ENCODE measurements at places on chromosomes 1 and 21.

DNA sequence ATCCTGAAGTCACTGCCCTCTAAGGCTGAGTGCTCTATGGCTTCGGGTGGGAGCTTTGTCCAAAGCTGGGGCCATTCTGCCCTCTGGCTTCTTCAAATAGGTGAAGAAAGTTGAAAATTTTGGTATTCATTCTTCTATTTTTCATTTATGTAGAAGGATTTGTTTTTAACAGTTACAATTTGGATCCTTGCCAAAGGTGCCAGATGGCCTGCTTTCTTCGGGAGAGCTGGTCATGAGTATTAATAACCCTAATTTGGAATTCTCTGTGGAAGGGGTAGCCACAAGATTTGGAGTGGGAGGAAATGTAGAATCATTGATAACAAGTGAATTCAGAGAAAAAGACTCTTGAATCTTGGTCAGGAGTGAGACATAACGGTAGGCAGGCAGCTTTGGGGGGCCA, 370.4 kb upstream of the ST6GALNAC5 start:
- peak; percentile 26 for DNase-seq

DNA sequence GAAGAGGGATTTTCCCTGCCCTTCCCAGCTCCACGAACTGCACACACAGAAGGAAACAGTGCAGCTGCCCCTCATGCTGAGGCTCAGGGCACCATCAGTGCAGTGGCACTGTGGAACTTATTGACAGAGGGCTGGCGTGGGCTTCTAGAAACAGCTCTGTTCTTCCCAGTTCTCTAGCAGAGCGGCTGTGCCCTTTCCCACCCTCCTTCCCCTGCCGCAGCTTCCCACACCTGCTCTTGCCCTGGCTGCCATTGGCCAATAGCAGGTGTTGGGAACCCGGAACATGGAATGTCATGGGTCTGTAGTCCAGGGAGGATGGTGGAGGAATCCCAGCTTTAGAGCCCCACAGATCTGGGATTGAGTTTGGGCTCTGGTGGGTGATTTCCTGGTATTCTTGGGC, 343.8 kb downstream of the RPS6KC1 start:
- no peak for DNase-seq

DNA sequence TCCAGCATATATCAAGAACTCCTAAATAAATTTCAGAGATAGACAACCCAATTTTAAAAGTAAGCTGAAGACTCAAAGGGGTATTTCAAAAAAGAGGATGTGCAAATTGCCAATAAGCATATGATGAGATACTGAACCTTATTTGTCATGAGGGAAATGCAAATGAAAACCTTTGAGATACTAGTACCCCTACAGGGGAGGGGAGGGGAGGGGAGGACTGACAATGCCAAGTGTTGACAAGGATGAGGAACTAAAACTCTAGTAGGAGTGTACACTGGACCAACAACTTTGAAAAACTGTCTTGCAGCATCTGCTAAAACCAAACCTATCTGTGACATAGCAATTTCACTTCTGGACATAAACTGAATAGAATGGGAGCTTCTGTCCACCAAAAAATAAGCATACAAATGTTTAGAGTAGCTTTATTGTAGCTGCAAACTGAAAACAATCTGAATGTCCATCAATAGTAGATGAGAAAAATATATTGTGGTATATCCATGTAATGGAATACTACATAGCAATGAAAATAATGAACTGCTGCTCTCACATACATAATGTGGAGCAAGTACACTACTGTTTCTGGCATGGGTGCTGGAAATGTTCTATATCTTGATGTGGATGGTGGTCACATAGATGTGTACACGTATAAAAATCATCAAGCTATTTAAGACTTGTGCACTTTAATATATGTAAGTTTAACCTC, 57.2 kb downstream of the CDK18 start:
- DNase-seq: no peak

GRCh38 chr21:27570306-27570868, 603.5 kb upstream of the ADAMTS5 start:
- DNase-seq: peak; percentile 97

DNA sequence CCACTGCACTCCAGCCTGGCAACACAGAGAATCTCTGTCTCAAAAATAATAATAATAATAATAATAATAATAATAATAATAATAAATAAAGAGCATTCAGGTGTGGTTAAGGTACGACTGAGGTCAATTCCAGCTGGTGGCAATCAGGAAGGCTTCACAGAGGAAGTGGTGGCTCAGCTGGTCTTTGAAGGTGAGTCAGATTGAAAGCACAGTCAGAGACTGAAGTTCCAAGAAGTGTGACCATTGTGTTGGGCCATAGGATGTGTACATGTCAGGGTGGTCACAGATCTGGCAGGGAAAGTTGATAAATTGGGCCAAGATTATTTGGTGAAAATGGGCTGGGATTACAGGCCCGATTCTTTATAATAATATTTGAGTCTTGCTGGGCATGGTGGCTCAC, 31.0 kb upstream of the MED18 start:
- no peak for DNase-seq

GRCh38 chr1:43232482-43232881, 37.3 kb upstream of the TMEM125 start:
- DNase-seq: peak; percentile 24

DNA sequence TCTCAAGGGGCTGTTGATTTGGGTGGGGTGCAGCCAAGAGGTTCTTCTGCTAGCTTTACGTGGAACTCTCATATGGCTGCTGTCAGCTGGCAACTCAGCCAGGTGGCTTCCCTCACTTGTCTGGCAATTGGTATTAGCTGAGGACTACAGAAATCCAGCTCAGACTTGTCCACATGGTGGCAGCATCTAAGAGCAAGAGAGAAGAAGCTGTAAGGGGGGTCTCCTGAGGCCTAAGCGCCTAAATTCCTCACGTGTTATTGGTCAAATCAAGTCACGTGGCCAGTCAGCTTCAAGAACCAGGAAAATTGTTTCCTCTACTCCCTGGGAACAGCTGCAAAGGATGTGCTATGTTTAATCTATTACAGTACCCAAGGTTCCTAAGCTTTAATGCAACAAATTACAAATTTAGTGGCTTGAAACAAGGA, 4.2 kb upstream of the DYRK3 start:
- peak; percentile 80 for DNase-seq

GRCh38 chr1:61079296-61079897, 3.0 kb upstream of the NFIA start:
- DNase-seq: no peak

- DNase-seq: peak; percentile 94
Measured at GRCh38 chr1:1858382-1859086, 32.4 kb downstream of the GNB1 start.

- DNase-seq: peak; percentile 42
Measured at GRCh38 chr1:15620155-15620545, 2.9 kb downstream of the DDI2 start.

GRCh38 chr1:150183061-150183460, 33.3 kb downstream of the PLEKHO1 start:
- no peak for DNase-seq

GRCh38 chr21:37530901-37531351, 164.4 kb downstream of the DYRK1A start:
- no peak for DNase-seq

- DNase-seq: no peak
Measured at GRCh38 chr1:228911225-228912210, 176.2 kb downstream of the RHOU start.

DNA sequence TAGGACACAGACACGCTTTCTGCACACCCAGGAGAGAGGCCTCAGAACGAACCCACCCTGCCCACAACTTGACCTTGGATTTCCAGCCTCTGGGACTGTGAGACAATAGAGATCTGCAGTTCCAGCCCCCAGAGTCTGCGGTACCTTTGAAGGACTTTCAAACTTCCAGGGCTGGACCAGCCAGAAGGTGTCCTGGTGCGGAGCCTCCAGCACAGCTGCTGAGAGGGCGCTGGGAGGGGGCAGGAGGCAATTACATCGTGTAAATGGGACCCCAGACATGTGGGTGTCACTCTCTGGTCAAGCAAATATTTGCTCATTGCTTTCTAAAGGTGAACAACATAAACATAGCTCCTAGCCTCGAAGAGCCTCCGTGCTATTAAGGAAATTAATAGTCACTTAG, 58.7 kb upstream of the ACTRT2 start:
- DNase-seq: no peak

DNA sequence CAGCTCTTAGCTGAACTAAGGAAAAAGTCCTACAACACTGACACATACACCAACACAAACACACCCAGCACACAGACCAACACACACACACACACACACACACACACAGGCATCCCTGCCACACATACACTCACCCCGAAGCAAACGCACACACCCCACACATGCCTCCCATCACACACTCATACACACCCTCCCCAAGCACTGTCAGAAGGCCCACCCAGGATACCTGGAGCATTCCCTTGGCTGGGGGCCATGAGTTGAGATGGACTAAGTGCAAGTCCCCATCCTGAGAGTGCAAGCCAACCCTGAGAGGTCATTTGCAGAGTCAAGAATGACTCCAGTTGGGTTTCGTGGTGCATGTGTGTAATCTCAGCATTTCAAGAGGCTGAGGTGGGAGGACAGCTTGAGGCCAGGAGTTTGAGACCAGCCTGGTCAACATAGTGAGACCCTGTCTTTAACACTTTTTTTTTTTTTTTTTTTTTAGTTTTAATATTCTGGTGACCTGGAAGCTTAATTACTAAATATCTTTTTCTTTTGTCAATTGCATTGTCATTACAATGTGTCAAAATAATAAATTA, 117.3 kb downstream of the RHOU start:
- DNase-seq: no peak

DNA sequence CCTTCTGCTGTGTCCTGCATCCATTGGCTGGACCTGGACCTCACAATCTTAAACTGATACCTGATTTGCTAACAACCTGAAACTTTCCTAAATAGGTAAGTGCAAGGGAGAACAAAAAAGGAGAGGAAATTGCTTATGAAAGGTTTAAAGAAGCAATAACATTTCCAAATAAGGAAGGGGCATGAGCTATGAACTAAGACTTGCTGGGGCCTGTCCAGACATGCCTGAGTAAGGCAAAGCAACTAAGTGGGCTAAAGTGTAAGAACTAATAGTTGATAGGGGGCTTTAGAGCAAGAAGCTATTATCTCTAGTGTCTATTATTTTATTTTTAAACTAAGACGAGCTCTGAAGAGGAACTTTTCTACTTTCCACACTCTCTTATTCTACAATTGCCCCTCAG, 11.6 kb downstream of the JMJD4 start:
- no peak for DNase-seq

DNA sequence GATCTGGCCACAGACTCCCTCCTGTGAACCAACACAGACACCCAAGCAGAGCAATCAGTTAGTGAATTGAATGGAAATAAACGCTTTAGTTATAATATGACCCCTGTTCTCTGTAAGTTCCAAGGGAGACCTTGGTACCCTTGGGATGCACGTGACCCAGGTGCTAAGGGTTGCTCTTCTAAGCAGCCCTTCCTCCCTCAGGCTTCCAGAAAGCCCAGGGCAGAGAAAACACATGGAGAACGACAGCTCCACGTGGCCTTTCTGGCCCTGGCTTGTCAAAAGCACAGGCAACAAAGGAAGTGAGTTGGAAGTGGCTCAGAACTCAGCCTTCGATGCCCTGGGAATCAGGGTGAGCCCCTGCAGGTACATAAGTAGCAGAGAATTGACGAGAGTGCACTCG, 57.4 kb downstream of the LACTBL1 start:
- DNase-seq: no peak

DNA sequence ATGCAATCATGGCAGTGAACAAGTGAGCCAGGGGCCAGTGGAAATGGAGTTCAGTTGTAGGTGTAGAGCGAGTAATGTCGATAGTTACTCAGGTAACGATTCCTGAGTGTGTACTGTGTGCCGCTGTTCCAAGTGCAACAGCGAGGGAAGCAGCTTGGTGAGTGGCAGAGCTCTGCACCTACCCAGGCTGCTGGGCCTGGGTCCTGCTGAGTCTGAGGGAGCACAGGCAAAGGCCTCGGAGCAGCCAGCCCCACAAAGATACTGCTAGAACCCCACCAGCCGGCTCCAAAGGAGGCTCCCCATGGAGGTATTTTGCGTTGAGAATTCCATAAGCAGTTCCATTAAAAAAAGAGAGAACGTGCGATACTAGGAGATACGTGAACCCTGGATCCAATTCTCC, 23.2 kb downstream of the PARP1 start:
- no peak for DNase-seq

GRCh38 chr21:33383056-33383888, 19.9 kb upstream of the IFNGR2 start:
- DNase-seq: peak; percentile 92

DNA sequence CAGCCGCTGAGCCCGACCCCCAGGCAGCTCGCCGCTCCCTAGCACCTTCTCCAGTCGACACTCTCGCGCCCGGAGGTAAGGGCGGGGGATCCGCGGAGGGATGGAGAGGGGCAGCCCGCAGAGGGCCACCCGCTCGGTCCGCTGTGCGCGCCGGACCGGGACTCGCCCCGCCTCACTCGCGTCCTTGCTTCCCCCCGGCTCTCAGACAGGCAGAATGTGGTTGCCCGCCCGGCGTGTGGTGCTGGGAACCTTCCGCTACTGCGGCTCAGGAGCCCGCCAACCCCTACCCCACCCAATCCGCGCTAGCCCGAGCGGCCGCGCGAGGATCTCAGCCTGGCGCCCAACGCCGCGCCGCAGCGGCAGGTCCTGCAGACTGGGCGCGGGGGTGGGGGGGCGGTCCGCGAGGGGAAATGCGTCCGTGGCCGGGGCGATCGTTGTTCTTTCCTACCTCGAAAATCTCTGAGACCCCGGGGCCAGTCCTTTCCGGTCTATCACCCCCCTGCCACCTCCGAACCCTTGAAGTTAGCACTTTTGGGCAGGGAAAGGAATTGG, 404 bp downstream of the LRRC8C start:
- DNase-seq: peak; percentile 80

DNA sequence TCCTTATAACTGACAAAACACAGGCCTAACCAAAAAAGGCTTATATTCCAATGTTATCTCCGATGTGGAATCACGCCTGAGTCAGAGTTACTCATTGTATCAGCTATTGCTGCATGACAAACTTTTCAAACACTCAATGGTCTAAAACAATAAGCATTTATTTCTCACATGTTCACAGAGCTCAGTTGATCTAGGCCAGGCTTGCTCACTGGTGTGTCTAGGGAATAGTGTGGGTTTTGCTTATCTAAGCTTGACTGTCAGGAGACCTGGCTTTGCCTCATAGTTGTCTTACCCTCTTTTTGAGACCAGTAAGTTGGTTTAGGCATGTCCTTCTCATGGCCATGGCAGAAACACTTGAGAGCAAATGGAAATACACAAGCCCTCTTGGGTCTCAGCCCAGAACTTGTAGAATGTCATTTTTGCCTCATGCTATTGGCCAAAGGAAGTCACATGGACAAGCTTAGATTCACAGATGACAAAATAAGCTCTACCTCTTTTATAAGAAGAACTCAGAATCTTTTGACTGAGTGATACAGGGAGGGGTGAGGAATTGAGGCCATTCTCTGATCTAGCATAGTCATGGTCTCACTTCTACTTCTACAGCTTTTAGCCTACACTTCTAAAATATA, 130.8 kb downstream of the HMCN1 start:
- DNase-seq: peak; percentile 85

DNA sequence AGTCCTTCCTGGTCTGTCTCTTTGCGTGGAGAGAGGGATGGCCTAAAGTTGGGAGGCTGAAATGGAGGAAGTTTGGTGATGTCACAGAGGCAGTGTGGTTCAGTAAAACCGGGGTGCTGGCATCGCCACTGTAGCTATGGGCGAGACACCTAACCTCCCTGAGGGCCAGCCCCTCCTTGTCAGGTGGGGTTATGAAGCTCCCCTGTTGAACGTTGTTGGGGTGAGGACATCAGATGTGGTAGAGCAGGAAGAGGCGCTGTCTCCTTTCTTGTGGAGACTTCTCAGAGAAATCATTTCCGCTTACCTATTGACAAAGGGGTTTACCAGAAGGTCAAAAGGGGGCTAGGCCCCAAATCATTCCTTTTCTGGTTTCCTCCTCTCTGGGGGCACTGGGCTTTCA, 294.7 kb downstream of the SIPA1L2 start:
- DNase-seq: no peak
